ENCODE measurements at places on chromosomes 5 and 9.

DNA sequence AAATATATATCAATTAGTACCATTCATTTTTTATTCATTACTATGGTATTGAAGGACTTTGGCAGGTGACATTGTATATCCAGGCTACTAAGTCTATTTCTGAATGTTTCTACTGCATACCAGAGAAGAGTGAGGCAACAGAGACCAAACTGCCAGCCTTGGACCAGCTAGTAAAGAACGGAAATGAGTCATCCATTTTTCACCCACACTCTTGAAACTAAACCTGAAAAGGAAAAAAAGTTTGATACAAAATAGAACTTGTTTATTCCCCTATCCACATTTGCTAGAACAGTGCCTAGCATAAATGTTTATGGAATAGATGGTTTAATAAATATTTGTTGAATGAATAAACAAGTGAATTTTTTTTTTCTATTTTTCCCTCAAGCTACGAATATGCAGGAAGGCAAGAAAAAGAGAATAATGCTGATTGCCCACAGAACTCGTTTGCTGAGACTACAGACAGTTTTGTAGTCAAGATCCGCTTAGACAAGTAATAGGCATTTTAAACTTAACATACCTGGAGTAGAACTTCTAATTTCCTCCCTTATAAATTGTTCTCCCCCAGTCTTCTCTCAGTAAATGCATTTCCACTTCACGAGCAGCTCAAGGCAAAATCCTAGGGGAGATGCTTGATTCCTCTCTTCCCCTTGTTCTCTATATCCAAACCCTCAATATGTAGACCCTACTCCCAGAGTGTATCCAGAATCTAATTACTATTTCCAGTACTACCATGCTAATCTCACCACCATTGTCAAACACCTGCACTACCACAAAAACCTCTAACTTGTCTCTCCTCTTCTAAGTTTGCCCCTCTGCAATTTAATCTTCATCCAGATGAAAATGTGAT is 146.2 kb upstream of the RASA1 start:
- DNase-seq, result peak; percentile 89

DNA sequence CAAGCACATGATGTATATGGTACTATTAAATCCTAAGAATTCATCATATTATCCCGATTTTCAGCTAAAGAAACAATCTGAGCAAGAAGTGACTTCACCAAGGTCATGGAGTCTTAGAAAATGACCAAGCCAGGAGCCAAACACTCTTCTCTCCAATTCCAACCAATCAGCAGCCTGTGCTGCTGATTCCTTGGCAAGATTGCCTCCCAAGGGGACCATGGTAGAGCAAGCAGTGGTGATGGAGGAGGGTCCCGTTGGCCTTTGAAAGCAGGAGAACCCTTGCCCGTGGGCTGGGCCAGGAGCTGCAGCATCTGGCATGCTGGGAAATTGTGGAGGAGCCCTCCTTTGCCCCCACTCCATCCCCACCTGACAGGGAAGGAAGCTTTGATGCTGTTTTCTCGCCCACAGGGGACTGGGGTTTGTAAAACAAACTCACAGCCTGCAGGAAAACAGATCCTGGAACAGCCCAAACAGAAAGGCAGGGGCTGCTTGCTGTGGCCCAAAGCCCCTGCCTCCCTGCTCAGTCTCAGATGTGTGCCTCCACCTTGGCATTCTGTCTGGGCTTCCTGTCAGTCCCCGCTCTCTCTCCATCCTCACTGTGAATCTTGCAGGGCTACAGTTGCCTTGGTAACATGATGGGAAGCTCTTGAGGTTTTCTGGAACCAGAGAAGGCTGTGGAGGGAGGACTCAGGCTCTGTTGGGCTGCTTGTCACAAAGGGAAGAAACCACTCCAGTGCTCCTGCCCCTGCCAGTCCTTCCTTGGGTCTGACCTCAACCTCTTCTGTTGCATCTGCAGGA is 70.8 kb upstream of the HSPA9 start:
- DNase-seq, result no peak

DNA sequence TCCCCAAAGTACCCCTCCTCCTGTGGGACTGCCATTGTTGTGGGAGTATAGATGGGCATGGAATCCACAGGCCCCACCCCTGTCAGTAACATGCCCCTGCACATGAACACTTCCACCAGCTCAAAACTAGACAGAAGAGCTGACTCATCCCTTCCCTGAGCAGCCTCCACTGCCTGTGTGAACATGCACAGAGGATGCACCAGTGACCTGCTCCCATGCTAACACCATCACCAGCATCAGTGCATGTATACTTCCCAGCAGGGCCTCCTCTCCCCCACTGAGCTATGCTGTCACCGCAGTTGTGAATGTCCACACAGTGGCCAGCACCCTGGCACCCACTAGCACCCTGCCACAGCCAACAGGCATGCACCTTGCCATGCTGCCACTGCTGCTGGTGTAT is 939.8 kb downstream of the EFNA5 start:
- DNase-seq, result no peak

DNA sequence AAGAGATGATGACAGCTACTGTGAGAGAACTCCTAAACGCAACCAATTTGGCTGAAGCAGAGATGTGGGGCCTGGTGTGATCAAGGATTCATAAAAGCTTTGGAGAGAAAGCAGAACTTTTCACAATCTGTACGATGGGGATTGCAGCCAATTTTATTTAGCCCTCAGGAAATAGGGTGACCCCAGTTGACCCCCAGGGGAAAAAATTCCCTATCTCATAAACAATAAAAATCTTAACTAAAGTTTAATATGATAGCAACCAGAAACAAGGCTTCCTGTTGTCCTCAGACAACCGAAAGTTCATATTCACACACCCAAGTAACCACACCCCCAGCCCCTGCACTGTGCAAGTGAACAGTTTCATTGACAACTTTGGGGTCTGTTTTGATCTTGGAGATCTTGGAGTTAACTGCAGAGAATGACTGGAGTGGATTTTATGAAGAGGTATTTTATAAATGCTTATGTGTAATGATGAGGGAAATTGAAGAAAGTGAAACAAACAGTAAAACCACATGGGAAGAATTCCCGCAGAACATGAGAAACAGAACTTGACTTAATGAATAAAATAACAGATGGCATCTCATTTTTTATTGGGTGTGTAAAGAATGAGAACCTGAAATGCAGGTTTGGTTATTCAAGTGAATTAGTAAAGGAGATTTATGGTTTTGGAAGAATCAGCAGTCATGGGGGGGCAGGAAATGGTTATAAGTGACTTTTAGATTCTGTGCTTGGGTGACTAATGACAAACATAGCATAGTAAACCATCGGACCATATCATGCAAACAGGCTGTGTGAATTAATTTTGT is 94.5 kb downstream of the PDE4D start:
- peak; percentile 34 for DNase-seq

GRCh38 chr5:10585518-10585915 is 21.6 kb downstream of the ANKRD33B start:
- no peak for DNase-seq

DNA sequence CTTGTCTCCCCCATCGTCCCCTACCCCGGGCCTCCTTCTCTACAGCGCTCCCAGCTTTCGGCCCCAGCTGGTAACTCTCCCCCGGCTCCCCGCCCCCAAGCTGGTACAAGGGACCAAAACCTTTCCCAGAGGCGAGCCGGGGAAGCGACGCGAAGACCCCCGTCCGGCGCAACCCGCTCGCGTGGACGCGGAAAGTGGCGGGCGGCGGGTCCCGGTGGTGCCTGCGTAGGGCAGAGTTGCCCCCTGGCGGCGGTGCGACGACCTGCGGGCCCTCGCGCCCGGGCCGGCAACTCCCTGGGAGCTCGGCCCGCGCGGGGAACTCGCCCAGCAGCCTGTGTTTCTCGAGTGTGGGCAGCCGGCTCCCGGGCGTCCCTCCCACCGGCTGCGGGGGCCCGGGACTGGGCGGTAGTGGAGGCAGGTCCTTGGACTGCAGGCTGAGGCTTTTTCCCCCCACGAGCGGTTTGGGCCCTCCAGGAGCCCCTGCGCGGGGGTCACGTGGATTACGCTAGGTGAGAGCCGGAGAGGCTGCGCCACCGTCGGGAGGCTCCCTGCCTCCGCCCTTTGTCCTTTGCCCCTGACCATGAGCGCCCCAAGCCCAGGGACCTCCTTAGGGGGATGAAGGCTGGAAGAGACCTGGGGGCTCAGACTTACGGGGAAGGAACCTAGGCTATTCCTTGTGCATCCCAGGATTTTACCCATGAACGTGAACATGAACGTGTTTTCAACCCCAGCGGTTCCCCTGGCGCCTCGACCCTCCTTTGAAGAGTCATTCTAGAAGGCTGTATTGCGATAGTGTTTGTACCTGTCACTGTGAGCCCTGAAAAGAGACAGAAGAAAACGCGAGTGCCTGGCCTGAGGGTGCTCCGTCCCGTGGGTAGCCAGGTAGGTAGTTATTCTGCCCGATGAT is 2.9 kb upstream of the FOXD1 start:
- DNase-seq, result peak; percentile 65

GRCh38 chr9:108671794-108672193 is 184.0 kb downstream of the ACTL7B start:
- DNase-seq, result no peak
